ENCODE measurements at places on chromosomes 6 and 20.

DNA sequence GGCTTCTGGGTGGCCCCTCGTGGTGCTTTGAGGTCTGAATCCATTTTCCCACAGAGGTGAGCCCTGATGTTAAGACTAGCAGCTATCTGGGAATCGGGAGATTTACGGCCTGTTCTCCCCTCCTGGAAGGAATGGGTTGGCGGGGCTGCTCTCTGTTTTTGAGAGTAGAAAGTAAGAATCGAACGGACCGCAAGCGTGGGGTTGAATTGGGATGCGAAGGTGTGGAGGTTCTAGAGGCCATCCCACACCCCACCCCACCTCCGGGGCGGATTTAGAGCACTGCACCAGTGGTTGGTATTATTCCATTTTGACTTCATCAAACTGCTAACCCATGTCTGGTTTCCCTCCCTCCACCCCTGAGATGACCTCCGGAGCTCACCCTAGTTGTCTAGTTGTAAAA, 11.5 kb downstream of the PYGB start:
- no peak for DNase-seq

GRCh38 chr20:23084282-23084844, 1.8 kb downstream of the CD93 start:
- DNase-seq, result no peak

DNA sequence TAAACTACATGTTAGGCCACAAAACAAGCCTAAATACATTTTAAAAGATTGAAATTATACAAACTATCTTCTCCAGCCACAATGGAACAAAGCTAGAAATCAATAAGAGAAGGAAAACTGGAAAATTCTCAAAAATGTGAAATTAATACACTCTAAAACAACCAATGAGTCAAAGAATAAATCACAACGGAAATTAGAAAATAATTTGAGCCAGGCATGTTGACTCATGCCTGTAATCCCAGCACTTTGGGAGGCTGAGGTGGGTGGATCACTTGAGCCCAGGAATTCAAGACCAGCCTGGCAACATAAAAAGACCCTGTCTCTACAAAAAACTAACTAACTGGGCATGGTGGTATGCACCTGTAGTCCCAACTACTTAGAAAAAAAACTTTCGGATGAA, 6.3 kb upstream of the WFDC13 start:
- DNase-seq, result no peak

DNA sequence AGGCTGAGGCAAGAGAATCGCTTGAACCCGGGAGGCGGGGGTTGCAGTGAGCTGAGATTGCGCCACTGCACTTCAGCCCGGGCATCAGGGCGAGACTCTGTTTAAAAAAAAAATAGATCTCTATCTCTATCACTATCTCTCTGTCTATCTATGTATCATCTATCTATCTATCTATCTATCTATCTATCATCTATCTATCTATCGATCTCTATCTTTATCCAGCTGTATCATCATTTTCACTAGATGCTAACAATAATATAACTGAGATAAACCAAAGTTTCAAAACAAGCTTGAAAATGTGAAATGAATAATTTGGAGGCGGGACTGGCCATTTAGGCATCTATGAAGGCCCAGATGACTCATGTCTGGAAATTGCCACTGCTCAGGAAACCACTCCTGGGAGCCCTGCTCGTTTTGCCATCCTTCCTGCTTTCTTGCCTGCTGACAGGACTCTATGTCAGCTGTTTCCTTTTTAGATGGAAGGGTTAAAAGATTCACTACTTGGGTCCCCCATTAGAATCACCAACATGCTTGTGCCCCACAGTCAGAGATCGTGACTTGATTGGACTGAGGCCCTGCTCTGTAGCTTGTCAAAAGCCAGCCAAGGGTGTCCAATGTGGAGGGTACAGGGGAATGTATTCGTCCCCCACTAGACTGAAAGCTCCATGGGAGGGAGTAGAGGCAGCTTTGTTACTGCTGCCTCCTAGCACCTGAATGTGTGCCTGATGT, 61.7 kb downstream of the UTRN start:
- DNase-seq, result peak; percentile 87

GRCh38 chr20:59258221-59258621, 42.2 kb upstream of the EDN3 start:
- no peak for DNase-seq

GRCh38 chr6:45555981-45556771, 178.4 kb upstream of the SUPT3H start:
- peak; percentile 68 for DNase-seq

DNA sequence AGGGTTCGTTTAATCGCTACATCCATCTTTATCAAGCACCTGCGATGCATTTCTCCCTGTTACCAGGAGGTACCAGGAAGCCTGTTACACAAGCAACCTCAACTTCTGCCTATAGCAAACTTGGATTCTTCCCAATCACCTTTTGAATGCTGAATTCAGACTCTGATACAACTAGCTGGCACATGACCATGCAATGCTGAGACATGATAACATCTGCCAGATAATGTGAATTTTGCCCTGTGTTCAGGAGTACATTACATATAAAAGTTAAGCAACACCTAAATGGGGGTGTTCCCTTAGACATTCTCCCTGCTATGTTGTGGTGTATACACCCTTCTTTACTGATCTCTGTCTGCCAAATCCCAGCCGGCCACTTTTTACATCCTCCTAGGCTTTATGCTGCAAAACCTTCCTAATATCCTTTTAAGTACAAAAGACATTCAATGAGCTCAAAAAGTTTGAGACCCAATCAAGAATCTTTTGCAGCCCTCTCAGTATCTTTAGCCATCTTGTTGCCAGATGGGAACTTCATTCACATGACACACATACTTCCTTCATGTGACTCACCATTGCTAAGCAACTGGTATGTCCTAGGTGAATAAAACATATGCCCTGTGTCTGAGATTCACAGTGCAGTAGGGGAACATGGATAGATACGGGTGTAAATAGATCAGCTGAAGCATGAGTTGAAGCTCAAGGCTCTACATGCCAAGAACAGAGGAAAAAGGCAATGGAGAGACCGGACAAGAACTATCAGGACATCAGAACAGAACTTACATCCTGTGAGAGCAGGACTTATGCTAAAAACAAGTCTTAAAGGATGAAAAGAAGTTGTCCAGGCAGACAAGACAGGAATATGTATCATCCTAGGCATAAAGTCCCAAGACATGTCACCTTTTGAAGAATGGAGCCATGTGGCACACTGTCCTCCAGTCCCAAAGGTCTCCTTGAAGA, 84.3 kb downstream of the ZHX3 start:
- peak; percentile 92 for DNase-seq

DNA sequence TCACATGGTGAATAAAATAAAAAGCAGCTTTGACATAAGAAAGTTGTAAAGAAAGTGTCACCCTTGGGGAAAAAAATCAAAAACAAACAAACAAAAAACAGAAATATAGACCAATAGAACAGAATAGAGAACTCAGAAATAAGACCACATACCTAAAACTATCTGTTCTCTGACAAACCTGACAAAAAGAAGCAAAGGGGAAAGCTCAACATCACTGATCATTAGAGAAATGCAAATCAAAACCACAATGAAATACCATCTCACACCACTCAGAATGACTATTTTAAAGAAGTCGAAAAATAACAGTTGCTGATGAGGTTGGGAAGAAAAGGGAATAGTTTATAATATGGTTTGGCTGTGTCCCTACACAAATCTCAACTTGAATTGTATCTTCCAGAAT, 159.1 kb downstream of the TINAG start:
- no peak for DNase-seq

GRCh38 chr20:45934046-45934585, 367 bp upstream of the PCIF1 start:
- DNase-seq, result peak; percentile 41
